ENCODE measurements at places on chromosomes 2 and 18.

- no peak for DNase-seq
Measured at GRCh38 chr2:113072584-113072983, 4.8 kb downstream of the IL1F10 start.

DNA sequence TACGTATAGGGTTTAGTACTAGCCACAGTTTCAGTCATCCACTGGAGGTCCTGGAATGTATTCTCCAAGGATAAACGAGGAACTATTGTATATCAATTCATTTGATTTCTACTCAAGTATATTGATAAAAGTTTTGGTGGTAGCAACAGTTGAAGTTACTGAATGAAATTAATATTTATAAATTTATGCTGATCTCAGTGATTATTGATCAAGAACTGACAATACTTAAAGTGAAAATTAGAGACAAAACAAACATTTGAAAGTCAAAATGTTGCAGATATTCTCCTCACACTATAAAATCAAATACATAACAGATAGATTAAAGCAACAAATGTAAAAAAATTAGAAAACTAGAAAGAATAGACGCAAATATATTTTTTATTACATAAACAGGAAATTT lies 150.9 kb upstream of the SLC35G4 start:
- DNase-seq, result no peak

DNA sequence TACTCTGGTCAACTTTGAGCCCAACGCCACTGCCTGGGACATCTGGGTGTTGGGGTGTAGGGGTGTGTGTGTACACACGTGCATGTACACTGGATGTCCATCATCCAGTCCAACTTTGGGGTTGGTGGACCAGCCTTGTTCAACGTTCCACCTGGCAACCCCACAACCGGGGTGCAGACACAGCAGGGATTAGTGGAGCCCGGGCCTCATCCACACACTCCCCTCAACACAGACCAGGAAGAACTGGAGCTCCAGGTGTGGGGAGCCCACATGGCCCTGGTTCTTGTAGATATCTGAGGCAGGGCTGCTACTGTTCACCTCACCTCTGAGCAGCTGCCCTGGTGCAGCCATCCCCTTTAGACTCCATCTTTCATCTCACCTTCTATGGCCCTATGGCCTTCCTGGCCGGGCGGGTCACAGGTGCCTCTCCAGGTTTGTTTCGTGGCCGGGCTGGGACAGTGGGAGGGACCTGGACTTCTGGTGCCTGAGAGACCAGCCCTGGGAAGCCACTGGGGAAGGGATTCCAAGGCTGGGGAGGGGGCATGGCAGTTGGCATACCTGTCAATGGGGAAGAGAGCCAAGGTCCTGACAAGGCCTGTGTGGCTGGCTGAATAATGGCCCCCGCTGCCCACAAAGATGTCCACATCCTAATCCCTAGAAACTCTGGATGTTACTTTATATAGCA lies 7.5 kb downstream of the NEU2 start:
- DNase-seq, result no peak

- no peak for DNase-seq
Measured at GRCh38 chr2:177545981-177546585, 153.5 kb downstream of the AGPS start.

DNA sequence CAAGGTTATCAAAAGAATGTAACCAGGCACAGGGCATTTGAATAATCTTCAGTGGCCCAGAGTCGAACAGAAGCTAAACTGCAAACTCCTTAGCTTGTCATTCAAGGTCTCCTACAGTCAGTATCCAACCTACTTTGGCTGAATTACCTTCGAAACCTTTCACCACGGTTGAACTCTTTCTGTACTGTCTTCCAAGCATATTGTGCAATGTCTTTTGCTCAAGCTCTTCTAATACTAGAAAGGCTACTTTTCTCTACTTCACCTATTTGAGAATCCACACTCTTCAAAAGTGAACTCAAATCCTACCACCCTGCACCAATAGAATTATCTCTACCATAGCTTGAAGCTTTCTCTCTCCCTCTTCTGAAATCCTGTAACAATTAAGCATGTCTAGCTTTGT lies 142.9 kb downstream of the NR4A2 start:
- DNase-seq, result no peak

- DNase-seq, result no peak
Measured at GRCh38 chr18:35132021-35132902, 91.0 kb downstream of the MAPRE2 start.

DNA sequence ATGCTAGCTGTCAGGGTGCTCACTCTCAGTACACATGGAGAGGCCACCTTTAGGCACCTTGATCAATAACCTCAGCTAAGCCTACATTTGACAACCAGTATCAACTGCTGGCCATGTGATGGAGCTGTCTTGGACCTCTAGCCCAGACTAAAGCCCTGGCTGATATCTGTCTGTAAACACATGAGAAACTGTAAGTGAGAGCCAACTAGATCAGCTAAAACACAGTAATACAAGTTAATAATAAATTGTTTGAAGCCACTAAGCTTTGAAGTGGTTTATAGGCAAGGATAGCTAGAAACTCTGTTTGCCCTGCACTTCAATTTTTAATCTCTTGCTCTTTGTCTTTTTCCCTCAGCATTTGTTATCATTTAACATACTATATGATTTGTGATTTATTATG lies 407.1 kb downstream of the SPAG16 start:
- DNase-seq, result no peak

DNA sequence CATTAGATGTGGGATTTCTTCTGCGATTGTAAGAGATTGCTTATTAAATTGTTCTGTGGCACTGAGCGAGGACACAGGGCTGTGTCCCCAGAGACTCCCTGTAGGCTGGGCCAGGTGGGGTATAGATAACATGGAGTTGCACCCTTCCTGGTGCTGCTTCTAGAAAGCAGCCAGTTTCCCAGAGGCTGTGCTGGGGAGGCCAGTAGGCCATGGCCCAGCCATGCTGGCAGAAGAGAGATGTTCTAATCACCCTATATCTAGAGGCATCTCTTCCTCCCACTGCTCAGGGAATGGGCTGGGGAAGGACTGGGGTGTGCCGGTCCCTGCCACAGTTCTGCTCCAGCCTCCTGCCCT lies 66.9 kb downstream of the HS1BP3 start:
- no peak for DNase-seq

GRCh38 chr18:32980896-32981295 lies 208.1 kb upstream of the KLHL14 start:
- DNase-seq, result no peak

GRCh38 chr2:54503828-54504227 lies 47.7 kb downstream of the SPTBN1 start:
- DNase-seq, result no peak

GRCh38 chr2:47259829-47260228 lies 104.7 kb upstream of the STPG4 start:
- DNase-seq, result no peak

DNA sequence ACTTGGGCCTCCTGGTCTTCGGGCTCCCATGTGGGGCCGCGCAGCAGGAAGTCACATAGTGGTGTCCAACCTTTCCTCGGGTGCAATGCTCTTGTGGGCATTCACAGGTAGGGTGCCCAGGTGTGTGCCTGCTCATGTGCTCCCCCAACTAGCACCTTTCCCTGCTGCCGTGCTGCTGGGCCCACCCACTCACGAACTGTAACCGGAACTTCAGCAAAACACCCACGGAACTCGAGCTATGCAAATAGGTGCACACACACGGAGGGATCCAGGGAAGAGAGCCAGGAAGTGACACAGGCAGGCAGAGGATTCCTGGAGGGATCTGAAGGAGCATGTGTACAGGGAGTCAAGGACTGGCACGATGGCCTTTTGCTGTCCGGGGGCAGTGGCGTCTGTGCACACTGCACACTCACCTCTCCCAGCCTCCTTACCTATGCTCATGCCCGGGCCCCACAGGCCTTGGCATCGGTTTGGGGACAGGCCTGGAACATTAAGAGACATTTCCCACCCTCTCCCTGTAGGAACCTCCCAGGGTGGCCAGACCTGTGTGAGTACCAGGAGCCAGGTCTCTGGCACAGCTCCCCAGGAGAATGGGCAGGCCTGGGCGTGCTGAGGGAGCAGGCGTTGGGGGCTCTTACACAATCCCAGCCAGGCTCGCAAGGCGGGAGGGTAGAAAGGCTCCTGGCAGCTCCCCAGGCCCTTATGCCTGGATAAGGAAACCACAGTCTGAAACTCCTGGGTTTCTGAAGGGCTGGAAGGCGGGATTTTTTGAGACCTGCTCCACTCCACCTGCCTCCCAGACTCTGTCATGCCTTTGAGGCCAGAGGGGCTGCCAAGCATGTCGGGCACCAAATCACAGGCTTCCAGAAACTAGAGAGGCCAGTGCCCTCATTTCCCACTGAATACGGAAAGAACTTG lies 6.6 kb upstream of the PTMA start:
- DNase-seq, result no peak

DNA sequence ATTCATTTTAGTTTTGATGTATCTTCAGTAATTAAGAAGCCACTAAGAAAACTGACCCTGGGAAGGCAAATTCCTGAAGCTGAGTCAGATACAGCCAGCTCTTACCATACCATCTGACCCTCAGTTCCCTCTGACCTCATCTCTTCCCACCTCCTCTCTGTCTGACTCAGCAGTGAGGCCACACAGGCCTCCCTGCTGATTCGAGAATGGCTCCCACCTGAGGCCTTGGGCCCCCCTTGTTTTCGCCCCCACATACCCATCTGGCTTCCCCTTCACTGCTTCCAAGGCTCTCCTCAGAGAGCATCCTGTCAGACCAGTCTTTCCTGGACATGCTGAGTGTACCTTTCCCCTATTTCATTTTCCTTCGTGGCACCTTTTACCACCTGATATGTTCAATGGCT lies 71.0 kb upstream of the CYP1B1 start:
- no peak for DNase-seq

DNA sequence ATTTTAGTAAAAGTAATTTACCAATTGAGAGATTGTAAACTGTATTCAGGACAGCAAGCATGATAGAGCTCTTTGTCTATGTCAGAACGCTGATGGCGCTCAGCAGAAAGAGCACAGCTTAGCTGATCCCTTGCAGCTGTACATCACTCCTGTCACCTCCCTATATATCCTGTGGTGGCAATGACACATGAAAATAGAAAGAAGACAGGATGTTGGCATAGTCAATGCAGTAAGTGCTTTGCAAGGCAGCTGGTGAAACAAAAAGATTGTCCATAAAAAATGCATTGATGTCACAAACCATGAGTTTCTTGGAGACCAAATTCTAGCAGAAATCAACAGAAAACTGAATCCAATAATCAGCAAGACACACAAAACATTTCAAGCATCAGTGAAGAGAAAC lies 221.5 kb downstream of the RIT2 start:
- DNase-seq, result no peak

GRCh38 chr18:9700261-9700796 lies 7.8 kb upstream of the RAB31 start:
- DNase-seq, result no peak

DNA sequence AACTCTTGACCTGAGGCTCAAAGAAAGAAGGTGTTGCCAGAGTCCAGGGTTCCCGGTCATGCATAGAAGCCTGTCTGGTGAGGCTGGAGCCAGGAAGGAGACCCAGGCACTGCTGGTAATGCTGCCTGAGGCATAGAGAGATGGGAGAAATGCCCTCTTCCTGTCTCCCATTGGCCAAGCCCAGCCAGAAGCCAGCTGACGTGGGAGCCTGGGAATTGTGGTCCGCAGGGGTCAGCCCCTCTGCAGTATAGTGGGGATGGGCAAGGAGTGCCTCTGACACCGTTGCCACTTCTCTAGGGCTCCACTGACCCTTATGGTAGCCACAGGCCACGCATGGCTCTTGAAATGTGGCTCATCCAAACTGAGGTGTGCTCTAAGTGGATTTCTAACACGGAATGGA lies 95.7 kb downstream of the CTIF start:
- DNase-seq, result no peak

DNA sequence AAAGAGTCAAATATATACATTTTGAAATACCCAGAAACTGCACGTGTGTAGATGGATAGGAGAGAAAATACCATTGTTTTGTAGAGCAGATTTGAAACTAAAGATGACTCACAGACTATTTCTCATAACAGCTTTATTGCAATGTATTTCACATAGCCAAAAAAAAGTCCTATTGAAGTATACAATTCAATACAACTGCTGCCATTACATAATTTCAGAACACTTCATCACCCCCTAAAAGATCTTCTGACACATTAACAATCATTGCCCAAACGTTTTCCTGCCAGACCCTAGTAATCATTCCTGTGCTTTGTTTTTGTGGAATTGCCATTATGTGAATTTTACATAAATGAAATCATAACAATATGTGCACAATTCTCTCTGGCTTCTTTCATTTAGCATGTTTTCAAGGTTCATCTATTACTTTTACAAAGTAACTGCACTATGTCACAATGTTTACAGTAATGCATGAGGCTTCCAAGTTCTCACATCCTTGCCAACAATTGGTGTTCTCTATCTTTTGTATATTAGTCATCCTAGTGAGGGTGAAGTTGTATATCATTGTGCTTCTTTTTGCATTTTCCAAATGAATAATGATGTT lies 378.6 kb upstream of the CWC22 start:
- DNase-seq, result no peak

GRCh38 chr2:174023591-174024523 lies 58.7 kb upstream of the SP3 start:
- no peak for DNase-seq

GRCh38 chr2:218229851-218230250 lies 12.9 kb downstream of the ARPC2 start:
- no peak for DNase-seq

DNA sequence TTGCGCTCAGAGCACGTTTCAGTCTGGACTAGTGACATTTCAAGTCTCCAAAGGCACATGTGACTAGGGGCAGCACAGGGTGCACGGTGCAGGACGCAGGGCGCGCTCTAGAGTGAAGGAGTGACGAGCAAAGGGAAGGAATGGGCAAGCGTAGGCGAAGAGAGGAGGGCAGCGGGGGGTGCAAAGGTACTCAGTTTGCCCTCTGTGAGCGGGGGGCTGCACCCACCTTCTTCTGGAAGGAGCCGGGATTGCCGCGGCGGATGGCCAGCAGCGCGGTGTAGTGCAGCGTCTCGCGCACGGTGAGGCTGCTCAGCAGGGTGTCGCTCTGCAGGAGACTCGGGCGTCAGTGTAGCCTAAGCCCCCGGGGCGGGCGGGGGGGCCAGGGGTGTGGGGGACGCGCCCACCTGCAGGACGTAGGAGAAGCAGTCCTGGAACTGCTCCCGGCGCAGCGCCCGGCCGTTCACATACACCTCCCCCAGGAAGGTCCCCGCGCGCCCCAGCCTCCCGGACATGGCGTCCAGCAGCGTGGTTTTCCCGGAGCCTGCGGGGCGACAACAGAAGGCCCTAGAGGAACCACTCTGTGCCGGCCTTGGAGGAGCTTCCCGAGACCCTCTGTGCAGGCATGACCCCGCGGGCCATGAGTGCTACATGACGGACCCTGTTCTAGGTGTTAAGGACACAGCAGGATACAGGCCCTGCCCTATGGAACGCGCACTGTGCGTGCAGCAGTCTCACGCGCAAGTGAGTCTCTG lies 6.9 kb downstream of the ABCG5 start:
- DNase-seq, result no peak

DNA sequence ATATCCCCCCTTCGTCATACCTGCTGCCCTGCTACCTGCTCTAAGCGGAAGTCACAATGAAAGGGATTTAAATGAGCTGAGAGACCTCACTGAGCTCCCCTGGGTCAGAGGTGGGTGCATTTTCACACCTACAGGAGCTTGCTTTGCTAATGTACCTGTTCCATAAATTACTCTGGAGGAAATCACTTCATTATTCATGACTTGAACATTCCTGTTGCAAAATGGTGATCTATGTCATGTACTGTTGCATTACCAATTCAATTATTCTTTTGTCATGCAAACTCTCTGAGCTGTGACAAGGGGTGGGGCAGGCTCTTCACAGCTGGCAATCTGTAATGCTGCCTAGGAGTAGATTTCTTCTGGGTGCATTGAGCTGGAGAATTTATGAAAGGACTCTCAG lies 761.3 kb downstream of the TSN start:
- no peak for DNase-seq

Data from NCI-H1417 treated with DMSO at 0.1 percent for 48 hours (cell line).